ENCODE measurements at places on chromosomes 2 and 18. TPM values are rescaled to one million over a fixed set of nuclear protein-coding genes. Genes with fewer than 3 reads are reported as not detected.

- no peaks in the 10 kb centered on the region for H3K4me1 ChIP-seq
- no peaks in the 10 kb centered on the region for H3K27me3 ChIP-seq
- H3K36me3 ChIP-seq = peaks cover 6% of the 10 kb centered on the region
Measured at GRCh38 chr2:135162786-135163185, 110.7 kb downstream of the RAB3GAP1 start.

- H3K36me3 ChIP-seq = no peaks in the 10 kb centered on the region
- H3K4me1 ChIP-seq = no peaks in the 10 kb centered on the region
- no peak overlapping the region for H3K27ac ChIP-seq
- H3K4me3 ChIP-seq = no peak overlapping the region
- no peaks in the 10 kb centered on the region for H3K27me3 ChIP-seq
Measured at GRCh38 chr2:74399785-74400184, 19.7 kb upstream of the DCTN1 start.

DNA sequence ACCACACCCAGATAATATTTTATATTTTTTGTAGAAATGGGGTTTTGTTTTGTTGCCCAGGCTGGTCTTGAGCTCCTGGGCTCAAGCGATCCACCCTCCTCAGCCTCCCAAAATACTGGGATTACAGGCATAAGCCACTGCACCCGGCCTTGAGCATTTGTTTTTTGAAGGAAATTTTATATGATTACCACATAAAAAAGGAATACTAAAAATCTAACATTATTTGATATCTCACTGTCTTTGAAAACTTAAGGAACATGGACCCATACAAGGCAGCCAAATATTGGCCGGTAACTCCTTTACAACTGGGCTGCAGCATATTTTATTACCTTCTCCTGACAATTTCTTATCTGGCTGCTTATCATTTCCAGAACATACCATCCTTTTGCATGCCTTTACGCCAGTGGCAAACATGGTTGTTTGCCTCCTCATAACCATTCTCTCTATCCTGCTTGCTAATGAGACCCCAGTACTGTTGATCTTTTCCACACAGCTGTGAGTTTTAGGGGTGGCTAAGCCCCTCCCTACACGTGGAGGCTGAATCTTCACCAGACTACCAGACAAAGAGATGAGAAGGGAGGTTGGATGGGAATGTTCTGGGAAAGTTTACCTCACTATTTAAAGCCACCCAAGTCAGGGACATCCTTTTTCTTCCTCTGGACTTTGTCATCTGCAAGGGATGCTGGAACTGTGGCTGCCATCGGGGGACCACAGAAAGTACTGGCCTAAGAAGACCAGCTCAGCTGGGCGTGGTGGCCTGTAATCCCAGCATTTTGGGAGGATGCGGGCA is 157.5 kb downstream of the TGIF1 start:
- H3K27me3 ChIP-seq = no peaks in the 10 kb centered on the region
- H3K27ac ChIP-seq = no peak overlapping the region
- H3K36me3 ChIP-seq = no peaks in the 10 kb centered on the region
- H3K4me1 ChIP-seq = peaks cover 29% of the 10 kb centered on the region

DNA sequence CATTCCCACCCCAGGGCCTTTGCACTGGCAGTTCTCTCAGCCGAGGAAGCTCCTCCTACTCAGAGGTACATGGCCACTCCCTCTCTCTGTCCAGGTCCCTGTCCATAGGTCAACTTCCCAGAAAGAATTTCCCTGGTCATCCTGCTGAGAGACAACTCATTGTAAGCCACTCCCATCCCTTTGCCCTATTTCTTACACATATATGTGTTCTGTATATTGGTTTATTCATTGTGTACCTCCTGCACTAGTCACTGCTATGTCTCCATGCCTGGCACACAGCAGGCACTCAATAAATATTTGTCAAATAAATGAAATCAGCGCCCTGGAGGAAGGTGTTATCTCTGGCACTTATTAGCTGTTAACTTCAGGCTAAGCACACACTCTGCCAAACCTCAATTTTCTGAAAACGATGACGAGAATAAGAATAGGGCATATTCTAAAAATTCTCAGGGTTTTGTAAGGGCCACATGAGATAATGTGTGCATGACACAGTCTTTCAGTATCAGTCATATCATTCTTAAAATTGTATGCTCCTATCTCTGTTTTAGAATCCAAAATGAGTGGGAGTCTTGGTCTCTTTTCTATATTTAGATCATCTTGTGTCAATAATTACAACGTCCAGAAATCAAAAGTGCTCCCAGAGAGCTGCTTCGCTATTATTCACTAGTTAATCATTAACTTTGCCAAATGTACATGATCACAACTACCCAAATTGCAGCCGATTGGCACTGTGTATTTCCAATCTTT is 198.0 kb downstream of the ALK start:
- H3K4me3 ChIP-seq = no peak overlapping the region
- no peak for DNase-seq
- H3K27me3 ChIP-seq = no peaks in the 10 kb centered on the region
- no peaks in the 10 kb centered on the region for H3K36me3 ChIP-seq
- no peaks in the 10 kb centered on the region for H3K4me1 ChIP-seq
- H3K27ac ChIP-seq = no peak overlapping the region

- DNase-seq = peak; percentile 39
- H3K36me3 ChIP-seq = no peaks in the 10 kb centered on the region
- peak overlapping the region; percentile 83 for H3K27ac ChIP-seq
- peak overlapping the region; percentile 47 for H3K4me3 ChIP-seq
- H3K27me3 ChIP-seq = no peaks in the 10 kb centered on the region
- peaks cover 2% of the 10 kb centered on the region for H3K4me1 ChIP-seq
Measured at GRCh38 chr18:76495435-76496193, 572 bp upstream of the ZNF516 start.

DNA sequence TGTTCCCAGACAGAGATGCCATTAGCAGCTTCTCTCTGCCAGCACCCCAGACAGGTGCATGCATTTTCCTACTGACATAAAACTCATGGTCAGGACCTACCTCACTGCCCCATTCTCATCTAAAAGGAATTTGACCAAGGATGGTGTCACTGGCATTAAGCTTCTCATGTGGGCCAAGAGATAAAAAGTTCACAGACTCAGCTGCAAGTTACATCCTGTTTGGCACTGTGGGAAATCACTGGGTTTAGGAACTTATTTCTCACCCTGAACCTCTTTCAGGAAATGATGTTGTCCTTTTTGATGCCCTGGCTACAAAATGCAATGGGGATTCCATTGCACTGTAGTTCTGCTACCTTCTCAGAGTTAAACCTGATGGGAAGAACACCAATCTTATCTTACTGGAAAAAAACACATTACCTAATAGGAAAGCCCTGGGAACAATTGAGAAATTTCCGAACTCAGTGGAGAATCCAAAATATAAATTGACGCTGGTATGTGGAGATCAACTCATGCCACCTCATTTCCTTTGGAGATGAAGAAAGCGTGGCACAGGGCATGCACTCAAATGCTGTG is 252.1 kb upstream of the COPS8 start:
- H3K27ac ChIP-seq = no peak overlapping the region
- no peak for DNase-seq
- H3K27me3 ChIP-seq = no peaks in the 10 kb centered on the region

- H3K36me3 ChIP-seq = no peaks in the 10 kb centered on the region
- no peaks in the 10 kb centered on the region for H3K4me1 ChIP-seq
- no peak overlapping the region for H3K27ac ChIP-seq
- DNase-seq = no peak
Measured at GRCh38 chr2:30860003-30860725, 52.9 kb upstream of the CAPN13 start.

- no peaks in the 10 kb centered on the region for H3K27me3 ChIP-seq
- H3K36me3 ChIP-seq = no peaks in the 10 kb centered on the region
- no peak for DNase-seq
- H3K4me3 ChIP-seq = no peak overlapping the region
- no peak overlapping the region for H3K27ac ChIP-seq
Measured at GRCh38 chr2:183359867-183360266, 235.6 kb downstream of the NUP35 start.

DNA sequence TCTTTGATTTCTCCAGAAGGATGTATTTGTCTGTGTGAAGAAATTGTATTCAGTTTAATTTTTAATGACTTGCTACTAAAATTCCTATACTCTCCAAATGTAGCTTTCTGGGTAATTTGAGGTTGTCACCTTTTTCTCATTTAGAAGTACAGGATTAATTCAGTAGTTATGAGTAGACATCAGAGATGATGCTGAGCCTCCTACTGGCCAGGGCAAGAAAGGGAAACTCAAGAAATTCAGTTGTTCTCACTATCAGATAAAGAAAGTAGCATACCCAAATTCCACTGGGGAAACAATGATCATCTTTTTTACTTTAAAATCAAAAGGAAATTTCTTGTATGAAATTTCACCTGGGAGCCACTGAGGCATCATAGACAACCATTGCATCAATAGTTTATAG is 199.4 kb downstream of the SATB2 start:
- H3K4me1 ChIP-seq = no peaks in the 10 kb centered on the region
- no peaks in the 10 kb centered on the region for H3K27me3 ChIP-seq
- DNase-seq = no peak
- no peaks in the 10 kb centered on the region for H3K36me3 ChIP-seq

DNA sequence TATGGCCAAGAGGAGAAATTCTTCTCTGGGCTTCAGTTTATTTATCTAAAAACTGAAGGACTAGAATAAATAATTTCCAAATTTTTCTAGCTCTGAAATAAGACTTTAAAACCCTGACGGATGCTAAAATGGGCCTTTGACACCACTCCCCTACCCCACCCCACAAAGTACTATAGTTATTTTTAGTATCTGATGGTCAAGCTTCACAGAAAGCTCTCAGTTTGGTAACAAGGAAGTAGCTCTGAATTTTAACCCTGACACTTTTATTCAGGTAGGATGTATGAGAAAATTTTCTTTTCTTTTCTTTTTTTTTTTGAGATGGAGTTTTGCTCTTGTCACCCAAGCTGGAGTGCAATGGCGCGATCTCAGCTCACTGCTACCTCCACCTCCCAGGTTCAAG is 2.4 kb downstream of the RBKS start:
- H3K27ac ChIP-seq = no peak overlapping the region
- DNase-seq = no peak
- H3K4me1 ChIP-seq = peaks cover 9% of the 10 kb centered on the region
- no peaks in the 10 kb centered on the region for H3K36me3 ChIP-seq

- peaks cover 25% of the 10 kb centered on the region for H3K4me1 ChIP-seq
- peak overlapping the region; percentile 97 for H3K27ac ChIP-seq
- DNase-seq = no peak
- no peaks in the 10 kb centered on the region for H3K36me3 ChIP-seq
- H3K4me3 ChIP-seq = peak overlapping the region; percentile 74
- no peaks in the 10 kb centered on the region for H3K27me3 ChIP-seq
Measured at GRCh38 chr2:65436824-65437221, 4.4 kb upstream of the SPRED2 start.

GRCh38 chr2:123870206-123870880 is 154.7 kb upstream of the CNTNAP5 start:
- no peaks in the 10 kb centered on the region for H3K36me3 ChIP-seq
- H3K4me3 ChIP-seq = no peak overlapping the region
- no peaks in the 10 kb centered on the region for H3K4me1 ChIP-seq
- H3K27ac ChIP-seq = no peak overlapping the region
- no peak for DNase-seq
- H3K27me3 ChIP-seq = no peaks in the 10 kb centered on the region

- no peak for DNase-seq
- peaks cover 19% of the 10 kb centered on the region for H3K4me1 ChIP-seq
- H3K27ac ChIP-seq = no peak overlapping the region
- H3K4me3 ChIP-seq = no peak overlapping the region
Measured at GRCh38 chr2:174035981-174036742, 71.0 kb upstream of the SP3 start.

DNA sequence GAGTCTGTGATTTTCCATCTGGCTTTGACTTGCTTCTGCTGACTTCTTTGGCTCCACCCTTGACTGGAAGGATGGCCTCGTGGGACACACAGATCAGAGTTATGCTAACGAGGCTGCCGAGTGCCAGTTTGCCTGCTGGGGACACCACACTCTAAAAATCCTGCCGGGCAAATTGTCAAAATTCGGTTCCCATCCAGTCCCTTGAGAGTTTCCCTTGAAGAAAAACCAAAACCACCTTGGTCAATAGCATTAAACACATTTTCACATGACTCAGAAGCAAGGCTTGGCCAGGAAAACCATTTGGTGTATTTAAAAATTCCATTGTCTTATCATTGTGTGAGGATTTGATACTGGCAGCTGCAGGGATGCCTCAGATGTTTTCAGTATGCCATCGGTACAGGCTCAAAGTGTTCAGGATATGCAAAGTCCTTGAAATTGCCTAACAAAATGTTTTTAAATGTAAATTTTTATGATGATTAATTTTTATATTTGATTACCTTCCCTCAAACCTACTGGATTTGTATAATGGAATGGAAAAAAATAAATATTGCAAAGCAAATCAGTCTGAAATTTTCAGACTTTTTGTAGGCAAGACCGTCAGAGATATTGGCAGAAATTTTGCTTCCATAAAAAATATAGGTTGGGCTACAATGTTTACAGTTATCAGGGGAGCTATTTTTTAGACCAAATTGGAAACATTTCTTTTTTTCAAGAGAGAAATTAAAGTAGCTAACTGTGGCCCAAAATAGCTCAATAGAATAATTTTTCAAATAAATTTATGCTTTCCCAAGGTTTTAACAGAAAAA is 41.6 kb downstream of the KCNE4 start:
- H3K36me3 ChIP-seq = no peaks in the 10 kb centered on the region
- no peak overlapping the region for H3K4me3 ChIP-seq
- DNase-seq = peak; percentile 82
- H3K4me1 ChIP-seq = peaks cover 6% of the 10 kb centered on the region
- H3K27me3 ChIP-seq = no peaks in the 10 kb centered on the region

- no peaks in the 10 kb centered on the region for H3K4me1 ChIP-seq
- H3K27me3 ChIP-seq = no peaks in the 10 kb centered on the region
- H3K4me3 ChIP-seq = no peak overlapping the region
- DNase-seq = no peak
Measured at GRCh38 chr2:183903026-183903425, 695.3 kb upstream of the ZNF804A start.

DNA sequence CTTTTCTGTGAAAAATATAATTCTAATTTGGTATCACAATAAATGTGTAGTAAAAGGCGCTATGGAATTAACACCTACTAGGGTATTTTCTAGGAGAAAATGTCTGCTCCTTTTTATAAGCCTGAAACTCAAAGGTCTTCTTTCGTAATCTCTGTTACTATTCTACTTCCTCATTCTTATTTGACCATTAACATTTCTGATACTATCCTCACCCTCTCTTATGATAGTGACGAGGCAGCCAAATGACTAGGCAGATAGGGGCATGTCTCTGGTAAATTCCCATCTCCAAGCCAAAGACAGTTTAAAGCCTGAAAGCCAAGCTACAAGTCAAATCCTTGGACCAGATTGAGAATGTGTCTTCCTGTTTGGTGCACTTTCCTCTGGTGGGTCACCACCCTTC is 251.7 kb downstream of the LRRTM4 start:
- H3K27ac ChIP-seq = no peak overlapping the region
- DNase-seq = no peak
- no peaks in the 10 kb centered on the region for H3K4me1 ChIP-seq
- H3K4me3 ChIP-seq = no peak overlapping the region
- no peaks in the 10 kb centered on the region for H3K36me3 ChIP-seq
- no peaks in the 10 kb centered on the region for H3K27me3 ChIP-seq

GRCh38 chr2:98520806-98521205 is 76.1 kb downstream of the INPP4A start:
- no peaks in the 10 kb centered on the region for H3K27me3 ChIP-seq
- no peak overlapping the region for H3K27ac ChIP-seq
- no peaks in the 10 kb centered on the region for H3K36me3 ChIP-seq
- H3K4me3 ChIP-seq = no peak overlapping the region
- no peak for DNase-seq

The HOXD13 gene
- not detected for total RNA-seq

The PHLPP1 gene
- 14.6 TPM for total RNA-seq

The PAX8 gene
- 1,791 TPM for total RNA-seq

The EMILIN2 gene
- 29.9 TPM for total RNA-seq

The ABCG5 gene
- total RNA-seq = not detected

The SIX3 gene
- not detected for total RNA-seq

The BCL11A gene
- 9.8 TPM for total RNA-seq

The UNC80 gene
- 0.27 TPM for total RNA-seq

The LOXHD1 gene
- 0.11 TPM for total RNA-seq

The TLX2 gene
- total RNA-seq = not detected

The CPO gene
- total RNA-seq = not detected

The KCNF1 gene
- not detected for total RNA-seq

The LIPT1 gene
- 12.2 TPM for total RNA-seq

The TUBA3E gene
- total RNA-seq = not detected

Data from thyroid gland (tissue), 4 donors.